Activated T-cell treated with anti-CD3 and anti-CD28 coated beads for 1 hour (primary cell): ENCODE measurements at places on chromosomes 1 and 21.

GRCh38 chr1:3978196-3978989 is 78.3 kb upstream of the C1orf174 start:
- no peak for DNase-seq

DNA sequence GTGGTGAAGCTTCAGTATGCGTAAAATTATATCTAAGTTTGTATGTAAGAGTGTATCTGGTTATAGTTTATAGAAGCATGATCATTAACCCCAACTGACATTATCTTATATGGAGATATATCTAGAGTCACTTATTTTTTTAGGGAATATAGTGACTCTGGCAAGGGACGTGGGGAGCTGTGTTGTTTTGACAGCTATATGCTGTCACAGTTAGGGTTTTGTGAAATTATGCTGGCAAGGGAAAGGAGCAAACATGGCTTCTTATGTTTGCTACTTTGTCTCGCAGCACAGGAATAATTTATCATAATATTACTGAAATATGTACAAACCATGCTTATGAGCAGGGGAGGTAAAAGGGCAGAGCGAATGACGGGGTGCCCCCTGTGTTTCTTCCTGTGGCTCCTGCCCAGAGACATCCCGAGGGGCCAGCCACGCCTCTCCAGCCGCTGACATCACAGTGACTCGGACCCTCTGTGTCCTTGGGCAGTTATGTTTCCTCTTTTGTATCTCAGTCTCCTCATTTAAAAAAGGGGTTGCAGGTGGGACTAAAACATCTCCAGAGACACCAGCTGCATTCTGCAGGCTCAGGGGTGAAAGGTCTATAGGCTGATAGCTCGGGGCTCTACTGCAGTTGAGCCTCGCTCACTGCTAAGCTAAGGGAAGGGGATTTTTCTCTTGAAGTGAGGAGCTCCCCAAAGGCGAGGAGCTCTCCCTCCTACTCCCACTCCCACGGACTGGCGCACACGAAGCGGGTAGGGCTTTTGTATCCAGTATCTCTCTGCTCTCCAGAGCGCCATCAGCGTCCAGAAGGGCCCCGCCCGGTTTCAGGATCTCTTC is 14.9 kb downstream of the A3GALT2 start:
- DNase-seq, result no peak

- DNase-seq, result no peak
Observed at GRCh38 chr1:53061123-53061858, 722 bp upstream of the PODN start.

DNA sequence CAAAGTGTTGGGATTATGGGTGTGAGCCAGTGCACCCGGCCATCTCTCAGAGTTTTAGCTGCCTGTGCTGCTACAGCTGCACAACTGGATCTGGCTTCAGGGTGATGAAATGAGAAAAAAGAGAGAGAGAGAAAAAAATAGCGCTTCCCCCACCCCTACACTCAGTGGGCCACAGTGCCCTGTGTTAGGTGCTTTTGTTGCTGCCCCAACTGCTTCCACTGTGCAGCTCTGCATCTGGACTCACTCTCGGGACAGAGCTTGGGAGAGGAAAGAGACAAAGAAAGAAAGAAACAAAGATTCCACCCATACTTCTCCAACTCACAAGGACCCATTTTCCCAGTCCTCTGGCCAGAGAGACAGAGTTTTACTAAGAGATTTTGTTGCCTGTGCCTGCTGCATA is 50.4 kb downstream of the INAVA start:
- DNase-seq, result no peak

GRCh38 chr1:19617376-19617775 is 26.7 kb upstream of the NBL1 start:
- no peak for DNase-seq

GRCh38 chr1:88219521-88219920 is 464.6 kb upstream of the PKN2 start:
- DNase-seq, result no peak
